ENCODE measurements at places on chromosomes 16 and 17.

DNA sequence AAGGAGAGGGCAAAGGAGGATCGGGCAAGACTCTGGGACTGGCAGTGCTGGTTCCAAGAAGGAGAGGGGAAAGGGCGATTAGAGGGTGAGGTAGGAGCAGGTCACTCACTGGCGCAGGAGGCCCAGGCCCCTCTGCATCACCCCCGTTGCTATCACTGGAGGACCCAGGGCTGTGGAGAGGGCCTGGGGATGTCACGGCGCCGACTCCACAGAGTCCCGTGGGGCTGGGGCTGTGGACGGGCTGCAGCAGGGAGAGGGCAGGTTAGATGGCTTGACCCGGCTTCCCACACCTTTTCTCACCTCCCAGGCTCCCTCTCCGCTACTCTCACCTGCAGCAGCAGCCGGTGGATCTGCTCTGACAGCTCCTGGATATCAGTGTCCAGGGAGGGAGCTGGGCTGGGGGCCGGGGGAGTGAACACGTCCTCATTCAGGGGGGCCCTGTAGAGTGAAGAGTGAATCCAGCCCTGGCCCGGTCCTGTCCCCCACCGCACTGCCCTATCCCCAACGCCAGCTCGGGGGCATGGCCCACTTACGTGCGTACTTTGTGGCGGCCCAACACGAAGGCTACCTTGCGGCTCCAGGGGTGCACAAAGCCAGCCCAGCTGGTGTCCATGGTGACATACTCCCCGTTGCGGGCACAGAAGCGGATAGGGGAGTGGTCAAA, 4.9 kb downstream of the PER1 start:
- no peak overlapping the region for H3K4me3 ChIP-seq
- no peak overlapping the region for H3K27ac ChIP-seq
- peaks cover 6% of the 10 kb centered on the region for H3K4me1 ChIP-seq
- H3K27me3 ChIP-seq, result no peaks in the 10 kb centered on the region

- no peak overlapping the region for H3K4me3 ChIP-seq
- H3K27ac ChIP-seq, result no peak overlapping the region
Measured at GRCh38 chr17:17059301-17059890, 17.1 kb downstream of the MPRIP start.

DNA sequence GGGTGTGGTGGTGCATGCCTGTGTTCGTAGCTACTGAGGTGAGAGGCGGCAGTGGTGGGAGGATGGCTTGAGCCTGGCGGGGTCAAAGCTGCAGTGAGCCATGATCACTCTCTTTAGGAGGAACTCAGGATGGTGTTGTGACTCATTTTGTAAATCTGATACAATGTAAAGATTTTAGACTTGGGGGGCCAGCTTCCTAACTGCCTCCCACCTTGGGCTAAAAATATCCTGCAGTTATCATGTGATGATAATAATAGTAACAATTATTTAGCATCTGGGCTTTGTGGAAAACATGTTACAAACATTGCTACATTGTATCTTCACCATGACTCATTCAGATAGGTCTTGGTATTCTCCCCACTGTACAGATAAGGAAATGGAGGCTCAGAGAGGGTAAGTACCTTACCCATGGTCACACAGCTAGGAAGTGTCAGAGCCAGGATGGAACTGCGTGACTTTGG, 7.4 kb downstream of the CTNS start:
- no peak for DNase-seq
- H3K4me3 ChIP-seq, result no peak overlapping the region
- no peak overlapping the region for H3K27ac ChIP-seq
- no peaks in the 10 kb centered on the region for H3K36me3 ChIP-seq
- peaks cover 9% of the 10 kb centered on the region for H3K4me1 ChIP-seq

GRCh38 chr17:71118039-71118438, 948.7 kb downstream of the KCNJ2 start:
- no peak overlapping the region for H3K4me3 ChIP-seq
- DNase-seq, result no peak
- peaks cover 9% of the 10 kb centered on the region for H3K4me1 ChIP-seq
- H3K27ac ChIP-seq, result no peak overlapping the region
- no peaks in the 10 kb centered on the region for H3K27me3 ChIP-seq

DNA sequence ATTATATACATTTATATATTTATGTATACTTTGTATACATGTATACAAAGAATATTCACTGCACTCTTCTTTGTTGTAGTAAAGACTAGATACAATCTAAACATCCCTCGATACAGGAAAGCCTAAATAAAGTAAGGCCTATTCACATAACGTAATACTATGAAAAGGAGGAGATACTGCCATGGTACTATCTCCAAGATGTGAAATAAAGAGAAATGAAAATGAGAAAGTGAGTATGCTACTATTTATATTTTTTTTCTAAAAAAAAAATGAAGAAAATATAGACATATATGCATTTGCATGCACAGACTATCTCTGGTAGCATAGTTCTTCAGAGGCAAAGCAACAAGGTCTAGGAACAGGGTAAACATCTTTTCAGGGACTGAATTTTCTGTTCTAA, 19.4 kb downstream of the CFDP1 start:
- H3K27ac ChIP-seq, result no peak overlapping the region
- H3K4me1 ChIP-seq, result no peaks in the 10 kb centered on the region
- no peak overlapping the region for H3K4me3 ChIP-seq
- peaks cover 2% of the 10 kb centered on the region for H3K36me3 ChIP-seq
- no peaks in the 10 kb centered on the region for H3K27me3 ChIP-seq
- no peak for DNase-seq

All from liver (tissue), 10 donors.